ENCODE measurements at places on chromosomes 11 and 22.
A peak's percentile ranks its signal among the peaks of the same experiment; 100 is the strongest.

- no peak for DNase-seq
Observed at GRCh38 chr22:43850529-43850928, 11.8 kb downstream of the SULT4A1 start.

- no peak for DNase-seq
Observed at GRCh38 chr22:37752189-37753087, 55.3 kb upstream of the GCAT start.

GRCh38 chr22:49011379-49011768 is 816.3 kb downstream of the BRD1 start:
- DNase-seq = no peak

DNA sequence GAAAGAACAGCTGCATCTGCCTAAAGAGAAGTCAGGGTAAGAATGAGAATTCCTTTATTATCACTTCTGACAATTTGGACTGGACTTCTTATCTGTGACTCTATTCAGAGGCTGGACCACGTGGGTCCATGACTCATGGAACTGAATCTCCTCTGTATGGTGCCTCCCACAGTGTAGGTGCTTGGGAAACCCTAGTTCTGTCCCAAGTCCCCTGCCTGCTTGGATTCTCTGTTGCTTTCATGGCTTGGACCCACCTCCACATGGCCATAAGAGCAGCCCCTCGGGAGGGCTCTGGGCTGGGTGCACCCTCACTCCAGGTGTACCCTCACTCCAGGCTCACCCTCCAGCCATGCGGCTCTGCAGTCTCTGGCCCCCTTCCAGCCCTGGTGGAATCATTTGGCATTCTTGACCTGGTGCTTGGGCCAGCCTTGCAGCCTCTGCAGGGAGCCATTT is 153.4 kb downstream of the CACNA1I start:
- DNase-seq = no peak

DNA sequence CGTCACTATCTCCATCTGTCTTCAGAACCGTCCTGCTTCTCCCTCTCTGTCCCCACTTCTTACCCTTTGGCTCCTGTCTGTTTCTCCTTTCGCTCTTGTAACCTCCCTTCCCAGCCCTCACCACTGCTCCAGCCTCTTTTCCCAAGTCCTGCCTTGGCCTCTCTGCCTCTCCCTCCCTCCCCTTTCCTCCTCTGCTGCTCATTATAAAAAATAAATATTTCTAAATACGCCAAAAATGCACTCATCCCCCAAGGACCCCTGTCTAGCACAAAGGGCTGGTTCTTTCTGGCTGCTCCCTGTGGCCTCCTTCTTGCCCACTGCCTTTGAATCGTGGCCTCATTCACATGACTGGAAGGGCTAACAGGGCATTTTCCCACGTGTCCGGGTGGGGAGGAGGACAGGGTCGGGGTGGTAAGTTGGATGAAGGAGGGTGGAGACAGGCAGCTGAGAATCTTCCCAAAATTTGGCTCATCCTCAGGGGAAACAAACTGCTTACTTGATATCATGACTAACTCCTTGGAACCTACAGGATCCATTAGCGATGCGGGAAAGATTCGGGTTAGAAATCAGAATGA is 26.4 kb upstream of the OAF start:
- DNase-seq = no peak

DNA sequence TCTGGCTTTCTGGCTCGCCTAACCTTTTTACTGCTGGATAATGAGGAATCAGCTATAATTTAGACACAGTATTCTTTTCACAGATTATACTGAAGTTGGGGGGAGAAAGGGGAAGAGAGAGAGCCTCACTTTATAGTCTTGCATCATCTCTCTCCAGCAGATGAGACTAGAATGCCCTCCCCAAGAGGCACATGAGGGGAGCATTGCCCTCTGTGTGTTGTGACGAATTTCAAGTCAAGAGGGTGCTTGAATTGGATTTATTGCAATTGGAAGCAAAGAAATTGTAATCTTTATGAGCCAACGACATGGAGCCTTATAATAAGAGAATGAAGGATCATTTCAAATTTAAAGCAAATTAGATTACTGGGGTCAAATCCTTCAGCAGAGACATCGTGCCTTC is 17.6 kb upstream of the CADM1 start:
- no peak for DNase-seq

DNA sequence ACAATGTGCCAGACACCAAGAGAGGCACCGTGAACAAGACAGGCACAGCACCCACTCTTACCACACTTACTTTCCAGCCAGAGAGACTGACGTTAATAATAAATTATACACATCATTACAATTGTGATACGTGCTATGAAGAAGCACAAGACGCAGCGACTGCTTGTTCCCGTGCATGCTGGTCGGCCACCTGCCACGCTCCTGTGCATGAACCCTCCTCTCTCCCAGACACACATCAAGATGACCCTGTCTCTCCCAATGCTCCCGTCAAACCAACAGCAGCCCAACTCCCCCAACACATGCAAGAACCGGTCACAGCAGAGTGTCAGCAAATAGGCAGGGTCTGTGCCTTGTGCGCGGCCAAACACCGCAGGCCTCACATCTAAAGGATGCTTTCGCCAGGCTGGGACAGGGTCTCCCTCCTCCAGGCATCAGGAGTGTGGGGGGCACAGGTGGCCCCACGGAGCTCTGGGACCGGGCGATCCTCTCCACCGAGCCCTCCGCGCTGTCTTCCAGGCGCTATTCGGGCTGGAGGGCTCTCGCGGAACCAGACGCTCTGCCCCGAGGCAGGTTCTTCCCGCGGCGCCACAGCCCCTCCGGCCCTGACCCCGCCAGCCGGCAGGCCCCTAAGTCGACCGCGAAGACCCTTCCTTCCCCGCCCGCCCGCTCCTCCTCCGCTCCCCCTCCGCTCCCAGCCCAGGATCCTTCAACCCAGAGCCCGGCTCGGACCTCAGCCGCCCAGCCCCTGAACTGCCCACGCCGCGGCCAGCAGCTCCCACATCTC is 533 bp downstream of the SERGEF start:
- DNase-seq = no peak

GRCh38 chr11:71118671-71119250 is 133.6 kb downstream of the SHANK2 start:
- DNase-seq = no peak

DNA sequence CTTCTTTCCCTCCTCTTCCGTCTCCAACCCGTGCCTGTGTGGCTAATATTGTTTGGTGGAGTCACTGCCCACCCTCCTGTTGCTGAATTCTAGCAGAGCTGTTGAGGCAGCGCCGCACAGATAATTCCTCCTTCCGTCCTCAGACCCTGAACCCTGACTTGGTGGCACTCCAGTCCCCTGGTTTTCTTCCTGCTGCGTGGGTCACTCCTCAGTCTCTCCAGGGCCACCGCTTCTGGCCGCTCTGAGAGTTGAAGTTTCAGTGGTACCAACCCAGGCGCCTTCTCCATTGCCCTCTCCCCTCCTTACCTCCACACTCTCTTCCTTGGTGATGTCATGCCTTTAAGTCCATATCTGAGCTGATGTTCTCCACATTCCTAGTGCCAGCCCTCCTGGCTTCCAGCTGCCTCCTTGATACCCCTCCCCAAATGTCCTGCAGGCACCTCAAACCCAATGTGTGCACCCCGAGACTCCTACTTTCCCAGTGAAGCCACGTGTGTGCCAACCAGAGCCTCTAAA is 54.5 kb upstream of the RASD2 start:
- no peak for DNase-seq

- no peak for DNase-seq
Observed at GRCh38 chr11:64239662-64240434, 1.0 kb upstream of the FKBP2 start.

DNA sequence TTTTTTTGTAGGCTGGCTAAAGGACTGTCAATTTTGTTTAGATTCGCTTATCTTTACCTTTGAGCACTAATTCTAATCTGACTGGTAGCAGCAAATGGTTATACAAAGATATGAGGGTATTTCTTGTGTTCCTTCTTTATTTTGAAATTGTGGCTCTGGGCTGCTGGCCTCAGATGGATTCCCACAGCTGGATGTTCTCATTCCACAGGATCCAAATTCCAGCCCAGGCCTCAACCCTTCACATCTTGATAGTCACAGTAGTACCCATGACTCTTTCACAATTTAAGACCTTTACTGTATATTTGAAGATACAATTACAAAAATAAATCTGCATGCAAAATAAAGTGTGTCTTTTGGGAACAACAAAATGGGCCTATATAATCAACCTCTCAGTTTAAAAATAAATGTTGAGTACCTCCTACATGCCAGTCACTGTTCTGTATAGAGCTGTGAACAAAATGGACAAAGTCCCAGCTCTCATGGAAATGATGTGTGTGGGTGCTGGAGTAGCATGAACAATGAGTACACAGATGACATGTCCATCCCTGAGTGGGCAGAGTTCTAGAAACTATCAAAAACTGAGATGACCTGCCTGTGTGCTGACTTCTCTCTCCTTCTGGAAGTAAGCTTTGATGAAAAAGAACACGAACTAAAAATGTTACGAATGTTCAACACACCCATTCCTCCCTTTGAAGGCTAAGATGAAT is 51.7 kb upstream of the FBXO3 start:
- no peak for DNase-seq

GRCh38 chr11:117315285-117316196 is 515 bp downstream of the BACE1 start:
- DNase-seq = no peak

GRCh38 chr11:41983475-41983874 is 524.0 kb upstream of the LRRC4C start:
- DNase-seq = no peak

DNA sequence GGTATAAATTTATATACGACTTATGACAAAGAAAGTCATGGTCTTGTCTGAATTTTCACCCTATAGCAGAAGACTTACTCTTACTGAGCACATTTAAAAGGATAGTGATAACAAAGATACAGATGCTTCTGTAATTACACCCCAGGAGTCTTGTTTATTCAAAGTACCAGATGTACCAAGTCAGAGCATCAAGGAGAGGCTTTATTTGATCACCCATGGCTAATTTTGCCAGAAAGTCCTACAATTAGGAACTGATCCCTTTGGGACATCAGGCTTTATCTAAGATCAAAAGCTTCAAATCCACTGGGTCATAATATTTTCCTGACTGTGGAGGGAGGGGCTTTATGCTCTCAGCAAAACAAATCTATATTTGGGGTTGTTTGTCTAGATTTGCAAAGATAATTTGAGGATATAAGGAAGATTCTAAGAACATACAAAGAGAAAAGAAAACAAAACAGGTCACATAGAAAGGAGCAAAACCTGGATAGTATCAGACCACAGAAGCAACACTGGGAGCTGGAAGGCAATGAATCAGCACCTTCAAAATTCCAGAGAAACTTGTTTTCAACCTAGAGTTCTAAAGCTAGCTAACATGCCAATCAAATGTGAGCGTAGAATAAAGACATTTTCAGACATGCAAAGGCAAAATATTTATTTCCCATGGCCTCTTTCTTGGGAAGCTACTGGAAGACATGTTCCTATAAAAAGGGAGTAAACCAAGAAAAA is 124.8 kb upstream of the CSNK2A3 start:
- no peak for DNase-seq

DNA sequence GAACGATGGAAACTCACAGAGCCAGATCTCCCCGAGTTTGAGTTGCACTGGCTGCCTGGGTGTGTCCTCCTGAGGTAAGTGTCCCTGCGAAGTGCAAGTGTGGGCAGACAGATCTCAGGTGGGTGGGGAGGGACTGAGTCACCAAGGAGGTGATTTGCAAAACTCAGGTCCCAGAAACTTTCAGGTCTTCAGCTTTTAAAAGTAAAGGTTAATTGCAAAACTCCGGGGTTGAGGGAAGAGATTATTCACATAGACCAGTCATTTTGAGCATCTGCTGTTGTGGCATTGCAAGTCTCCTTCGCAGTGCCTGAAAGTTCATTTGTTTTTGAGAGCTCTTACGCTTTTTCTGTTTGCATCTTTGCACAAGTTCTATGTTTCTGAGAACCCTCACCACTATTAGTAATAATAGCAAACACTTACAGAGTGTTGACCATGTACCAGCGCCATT is 7.1 kb downstream of the CD44 start:
- no peak for DNase-seq

DNA sequence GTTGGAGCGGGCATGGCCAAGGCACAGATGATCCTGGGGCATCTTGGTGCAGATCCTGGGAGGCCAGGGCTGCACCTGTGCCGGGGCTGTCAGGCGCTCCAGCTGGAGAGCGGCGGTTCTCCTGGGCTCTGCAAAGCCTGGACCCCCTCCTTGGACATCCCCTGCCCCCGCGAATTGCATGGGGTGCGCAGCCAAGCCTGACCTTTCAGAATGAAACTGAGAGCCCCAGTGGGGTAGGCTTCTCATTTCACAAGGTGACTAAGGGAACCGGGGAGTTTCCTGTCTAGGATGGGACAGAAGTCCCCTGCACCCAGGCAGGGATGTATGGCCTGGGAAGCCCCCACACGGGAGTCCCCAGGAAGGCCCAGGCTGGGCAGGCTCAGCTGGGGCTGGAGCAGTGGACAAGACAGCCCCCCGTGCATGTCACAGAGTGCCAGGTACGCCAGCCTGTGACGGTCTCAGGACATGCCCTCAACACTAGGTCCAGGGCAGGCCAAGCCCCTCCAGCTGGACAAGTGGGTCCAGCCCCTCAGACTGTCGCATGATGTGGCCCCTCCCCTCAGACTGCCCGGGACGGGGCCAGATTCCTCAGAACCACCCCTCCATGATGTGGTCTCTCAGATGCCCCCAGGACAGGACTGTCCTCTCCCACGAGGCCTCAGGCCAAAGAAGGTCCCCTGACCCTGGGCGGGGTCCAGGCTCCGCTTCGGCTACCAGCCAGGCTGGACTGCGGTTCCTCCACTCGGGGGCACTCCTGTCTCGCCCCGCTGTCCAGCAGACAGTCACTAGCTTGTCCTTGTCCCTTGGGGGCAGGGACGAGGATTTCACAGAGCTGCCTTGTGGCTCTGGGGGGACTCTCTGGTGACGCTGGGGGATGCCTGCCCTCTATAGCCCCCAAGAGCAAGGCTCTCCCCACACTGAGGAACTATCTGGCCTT is 2.3 kb downstream of the LSP1 start:
- peak; percentile 44 for DNase-seq

GRCh38 chr11:87275176-87275575 is 237.4 kb downstream of the TMEM135 start:
- DNase-seq = no peak

DNA sequence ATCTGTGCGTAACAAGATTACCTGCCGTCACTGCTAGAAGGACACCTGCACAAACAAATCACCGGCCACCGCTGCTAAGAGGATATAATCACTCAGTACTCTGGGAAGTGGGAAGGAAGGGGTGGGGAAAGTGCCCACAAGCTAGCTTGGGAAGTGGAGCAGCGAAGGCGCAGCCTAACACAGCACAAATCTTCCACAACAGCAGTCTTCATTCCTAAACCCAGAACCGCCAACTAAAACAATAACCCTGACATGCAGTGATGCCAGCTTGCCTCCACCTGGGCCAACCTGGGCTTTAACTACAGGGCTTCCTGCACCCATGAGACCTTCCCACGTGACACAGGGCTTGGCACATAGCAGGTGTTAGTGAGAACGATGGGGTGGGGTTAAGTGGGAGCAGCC is 5.1 kb downstream of the DGCR2 start:
- no peak for DNase-seq

- no peak for DNase-seq
Observed at GRCh38 chr11:116452461-116452860, 320.3 kb downstream of the BUD13 start.

DNA sequence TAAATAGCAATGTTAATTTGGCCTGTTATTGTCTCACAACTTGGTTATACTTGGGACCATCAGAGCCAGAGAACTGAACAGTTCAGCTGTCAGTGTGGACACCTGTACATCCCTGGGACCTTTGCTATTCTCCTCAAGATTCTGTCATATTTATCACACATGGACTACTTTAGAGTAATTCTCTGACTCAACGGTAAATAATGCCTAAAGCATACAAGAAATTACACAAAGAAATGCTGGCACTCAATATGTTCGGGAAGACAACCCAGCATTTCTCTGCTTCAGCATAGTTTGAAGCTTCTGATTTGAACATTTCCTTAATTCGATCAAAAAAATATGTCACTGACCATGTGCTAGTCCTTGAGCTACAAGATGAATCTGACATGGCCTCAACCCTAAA is 34.6 kb upstream of the MMP13 start:
- no peak for DNase-seq
